Activated CD8-positive, alpha-beta memory T cell treated with anti-CD3 and anti-CD28 coated beads for 24 hours (primary cell): ENCODE measurements at places on chromosomes 1 and 21.

GRCh38 chr21:36388835-36389234 lies 3.6 kb downstream of the CHAF1B start:
- DNase-seq, result peak; percentile 47

DNA sequence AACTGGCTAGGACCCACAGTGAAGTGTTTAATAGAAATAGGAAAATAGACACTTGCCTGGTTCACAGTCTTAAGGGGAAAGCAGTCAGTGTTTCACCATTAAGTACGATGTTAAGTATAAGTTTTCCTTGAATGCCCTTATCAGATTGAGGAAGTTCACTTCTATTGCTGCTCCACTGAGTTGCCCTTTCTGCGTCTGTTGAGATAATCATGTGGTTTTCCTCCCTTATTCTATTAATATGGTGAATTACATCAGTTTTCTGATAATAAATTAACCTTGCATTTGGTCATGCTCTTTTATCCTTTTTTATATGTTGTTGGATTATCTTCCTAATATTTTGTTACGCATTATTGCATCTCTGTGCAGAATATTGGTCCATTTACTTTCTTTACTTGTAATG lies 21.4 kb downstream of the UTS2 start:
- DNase-seq, result no peak

GRCh38 chr21:27550287-27550686 lies 583.4 kb upstream of the ADAMTS5 start:
- no peak for DNase-seq

- DNase-seq, result peak; percentile 82
Observed at GRCh38 chr1:18927654-18928272, 25.4 kb upstream of the ALDH4A1 start.

DNA sequence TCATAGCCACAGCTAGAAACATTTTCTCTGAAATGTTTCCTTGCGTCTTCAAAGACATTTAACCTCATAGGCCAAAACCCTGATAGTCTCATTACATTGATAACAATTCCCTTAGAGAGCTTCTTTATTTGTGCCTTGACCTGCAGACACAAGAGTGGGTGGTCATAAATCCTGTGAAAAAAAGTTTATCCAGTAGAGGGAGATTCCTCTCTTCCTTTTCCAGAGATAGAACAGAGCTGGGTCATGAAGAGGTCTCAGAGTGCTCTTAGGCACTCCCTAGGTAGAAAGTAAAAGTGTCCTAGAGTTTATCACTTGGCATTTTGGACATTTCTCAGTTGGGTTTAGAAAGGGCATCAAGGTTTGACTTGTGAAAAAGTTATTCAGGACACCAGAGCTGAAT lies 426.1 kb downstream of the NUF2 start:
- no peak for DNase-seq

DNA sequence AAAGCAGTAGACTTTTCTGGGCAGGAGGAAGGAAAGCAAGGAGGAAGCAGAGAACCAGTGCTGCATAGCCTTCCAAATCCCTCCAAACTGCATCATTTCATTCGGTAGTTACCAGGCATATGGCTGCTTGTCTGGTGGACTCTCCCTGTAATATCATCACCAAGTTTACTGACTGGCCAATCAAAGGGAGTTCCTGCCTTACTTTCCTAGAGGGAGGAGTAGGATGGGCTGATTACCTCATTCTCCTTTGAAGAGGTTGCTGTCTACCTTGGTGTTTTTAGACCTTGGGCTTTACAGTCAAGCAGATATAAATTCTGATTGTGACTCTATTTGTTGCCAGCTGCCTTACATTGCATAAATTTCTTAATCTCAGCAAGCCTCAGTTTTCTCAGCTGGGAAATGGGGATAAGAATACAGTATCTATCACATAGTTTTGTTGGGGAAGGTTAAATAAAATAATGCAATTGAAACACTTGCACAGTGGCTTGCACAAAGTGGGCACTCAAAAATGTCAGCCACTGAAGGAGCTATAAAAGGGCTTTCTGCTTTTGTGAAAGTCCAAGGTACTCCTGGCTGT lies 297.3 kb upstream of the PROX1 start:
- DNase-seq, result no peak

DNA sequence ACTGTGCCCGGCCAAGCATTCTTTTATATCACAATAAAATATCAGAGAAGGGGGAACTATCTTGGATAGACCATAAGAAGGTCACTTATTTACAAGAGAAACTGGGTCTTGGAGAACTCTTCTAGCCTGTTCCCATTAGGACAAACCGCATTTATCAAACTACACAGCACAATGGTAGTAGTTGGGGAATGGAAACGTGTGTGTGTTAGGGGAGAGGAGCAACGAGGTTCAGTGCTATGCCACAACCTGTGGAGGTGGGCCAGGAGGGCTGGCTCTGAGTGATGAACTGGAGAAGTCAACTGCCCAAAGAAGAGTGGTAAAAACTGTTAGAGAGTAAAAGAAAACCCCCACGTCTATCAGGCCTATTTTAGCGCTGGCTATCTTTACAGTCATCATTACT lies 1.6 kb downstream of the DONSON start:
- no peak for DNase-seq
